ENCODE measurements at places on chromosomes 4 and X.

- no peak for DNase-seq
These were observed 130.3 kb downstream of the GUCY2F start for GRCh38 chrX:109351557-109351956.

- peak; percentile 5 for DNase-seq
These were observed 30.7 kb upstream of the SMARCA5 start for GRCh38 chr4:143482840-143483239.

GRCh38 chr4:184188443-184189400 is 29.0 kb downstream of the ENPP6 start:
- no peak for DNase-seq

GRCh38 chr4:53557669-53558064 is 33.6 kb downstream of the LNX1 start:
- DNase-seq = no peak

DNA sequence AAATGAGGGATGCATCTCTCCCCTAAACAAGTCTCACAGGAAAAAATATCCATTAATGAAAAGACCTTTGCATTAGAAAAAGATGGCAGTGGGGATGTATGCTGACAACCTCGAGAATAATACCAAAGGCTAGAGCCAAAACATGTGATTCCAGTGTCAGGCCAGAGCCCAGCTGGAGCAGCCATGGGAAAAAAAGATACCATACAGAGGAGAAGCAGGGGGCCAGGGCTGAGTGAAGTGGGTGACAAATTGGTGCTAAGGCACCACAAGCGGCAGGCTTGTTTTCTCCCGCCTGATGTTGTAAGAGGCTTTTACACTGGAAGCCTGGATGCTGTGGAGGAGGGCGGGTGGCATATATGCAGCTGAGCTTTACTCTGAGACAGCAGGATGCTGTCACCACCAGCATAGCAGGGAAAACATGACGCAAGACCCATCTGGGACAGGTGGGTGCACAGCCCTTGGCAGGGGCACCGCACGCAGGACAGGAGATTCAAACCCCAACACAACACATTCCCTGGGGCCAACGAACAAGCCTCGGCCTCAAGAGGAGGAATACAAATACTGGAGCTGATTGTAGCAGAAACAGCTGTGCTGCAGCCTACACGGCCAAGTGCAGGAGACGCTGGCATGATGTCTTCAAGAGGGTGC is 91.9 kb downstream of the TSPAN5 start:
- no peak for DNase-seq

- DNase-seq = no peak
These were observed 338 bp upstream of the KLHL2 start for GRCh38 chr4:165207016-165207430.

GRCh38 chrX:148540671-148541583 is 40.5 kb downstream of the AFF2 start:
- DNase-seq = no peak

DNA sequence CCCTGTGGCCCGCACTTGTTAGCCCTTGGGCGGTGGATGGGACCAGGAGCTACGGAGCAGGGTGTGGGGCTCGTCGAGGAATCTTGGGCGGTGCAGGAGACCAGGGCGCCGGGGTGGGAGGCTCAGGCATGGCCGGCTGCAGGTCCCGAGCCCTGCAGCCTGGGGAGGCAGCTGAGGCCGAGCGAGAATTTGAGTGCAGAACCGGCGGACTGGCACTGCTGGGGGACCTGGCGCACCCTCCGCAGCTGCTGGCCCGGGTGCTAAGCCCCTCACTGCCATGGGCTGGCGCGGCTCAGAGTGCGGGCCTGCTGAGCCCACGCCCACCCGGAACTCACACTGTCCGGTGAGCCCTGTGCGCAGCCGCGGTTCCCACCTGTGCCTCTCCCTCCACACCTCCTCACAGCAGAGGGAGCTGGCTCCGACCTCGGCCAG is 73.6 kb upstream of the TLL1 start:
- DNase-seq = no peak

- DNase-seq = no peak
These were observed 86.9 kb upstream of the PHOX2B start for GRCh38 chr4:41835321-41835995.

All from fibroblast of skin of left biceps (primary cell).